Stimulated activated CD4-positive, alpha-beta T cell treated with anti-CD3 and anti-CD28 coated beads, Interleukin-1b, Interleukin-23, amount 100 ng/mL, for 1 hour (primary cell): ENCODE measurements at places on chromosomes 7 and 10.

- DNase-seq: peak; percentile 49
These were observed 1.5 kb downstream of the PVRIG start for GRCh38 chr7:100221231-100221718.

DNA sequence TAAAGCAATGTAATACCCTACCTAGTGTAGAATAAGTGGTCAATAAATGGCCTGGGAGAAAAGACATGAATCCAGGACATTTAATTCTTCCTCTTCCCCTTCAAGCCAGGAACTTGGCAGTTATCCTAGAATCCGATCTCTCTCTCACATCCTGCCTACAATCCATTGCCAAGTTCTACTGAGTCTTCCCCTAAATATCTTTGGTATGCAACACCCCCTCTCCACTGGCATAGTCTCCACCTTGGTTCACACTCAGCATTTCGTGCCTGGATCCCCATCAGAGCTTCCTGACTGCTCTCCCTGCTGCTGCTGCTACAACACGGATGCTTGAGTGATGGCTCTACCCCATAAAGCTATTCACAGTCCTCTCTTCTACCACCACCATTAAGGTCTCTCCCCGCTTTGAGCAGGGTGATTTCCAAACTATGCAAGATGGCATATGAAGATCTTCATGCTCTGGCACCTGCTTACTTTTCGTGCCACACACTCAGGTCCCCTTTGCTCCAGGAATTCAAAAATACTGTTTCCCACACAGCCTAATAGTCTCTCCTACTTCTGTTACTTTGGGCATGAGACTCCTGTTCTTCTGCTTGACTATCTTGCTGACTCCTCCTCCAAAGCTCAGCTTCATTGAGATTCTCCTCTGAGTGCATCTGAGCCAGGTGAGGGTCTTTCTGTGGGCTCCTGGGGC is 4.8 kb downstream of the ANK3 start:
- DNase-seq: no peak

GRCh38 chr10:129392855-129393254 is 74.2 kb upstream of the MGMT start:
- no peak for DNase-seq

GRCh38 chr7:64685741-64686140 is 19.8 kb downstream of the ZNF107 start:
- DNase-seq: no peak

DNA sequence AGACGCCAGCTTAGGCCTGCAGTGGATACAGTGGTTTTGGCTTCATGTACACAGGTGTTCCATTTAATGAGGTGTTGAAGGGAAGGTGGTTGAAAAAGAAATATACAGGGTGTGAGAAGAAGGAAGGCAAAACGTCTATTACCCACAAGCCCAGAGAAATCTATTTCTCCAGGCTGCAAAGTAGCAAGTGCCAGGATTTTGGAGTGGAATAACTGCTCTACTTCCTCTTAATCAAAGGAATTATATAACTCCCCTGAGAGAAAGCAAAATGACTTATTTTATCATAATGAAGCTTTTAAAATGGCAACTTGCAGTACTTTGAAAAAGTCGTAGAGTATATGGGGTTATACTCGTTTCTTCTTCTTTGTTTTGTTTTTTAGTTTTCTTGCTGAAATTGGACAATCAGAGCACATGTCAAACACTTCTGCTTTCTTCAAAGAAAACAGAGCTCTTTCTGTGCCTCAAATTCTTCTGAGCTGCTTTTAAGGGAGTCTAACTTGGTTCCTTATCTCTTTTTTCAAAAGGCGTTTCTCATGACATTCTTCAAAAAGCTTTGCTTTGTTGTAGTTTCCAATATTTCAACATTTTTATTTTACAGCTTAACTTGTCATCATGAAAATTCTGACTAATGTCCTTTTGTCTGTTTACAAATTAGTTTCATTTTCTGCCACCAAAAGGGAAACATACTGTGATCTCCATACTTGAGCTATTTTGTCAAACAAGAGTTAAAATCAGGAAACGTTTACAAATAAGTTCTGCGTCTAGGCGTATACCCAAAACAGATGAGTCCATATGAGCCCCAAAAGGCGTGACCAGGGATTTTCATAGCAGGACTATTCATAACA is 289.7 kb downstream of the FRMD4A start:
- no peak for DNase-seq

- DNase-seq: no peak
These were observed 18.9 kb downstream of the JMJD1C start for GRCh38 chr10:63446716-63447440.

DNA sequence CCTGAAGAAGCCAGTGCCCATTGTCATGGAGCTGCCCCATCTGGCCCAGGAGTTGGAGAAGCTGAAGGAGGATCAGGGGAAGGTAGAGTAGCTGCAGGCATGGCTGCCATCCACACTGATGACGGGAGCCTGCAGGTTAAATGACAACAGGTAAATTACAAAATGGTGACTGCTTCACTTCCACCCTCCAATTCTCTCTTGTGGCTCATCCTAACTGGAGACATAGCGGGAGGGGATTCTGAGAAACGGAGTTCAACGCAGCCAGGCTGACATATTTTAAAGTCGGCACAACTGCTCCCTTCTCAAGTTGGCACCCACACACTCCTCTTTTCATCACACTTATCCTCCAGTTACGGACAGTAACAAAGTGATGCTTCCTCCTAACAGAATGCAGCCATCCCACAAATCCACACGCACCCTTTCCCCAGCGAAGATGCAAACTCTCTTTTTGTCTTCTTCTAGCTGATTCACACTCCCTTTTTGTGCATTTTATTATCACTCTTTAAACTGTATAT is 103.0 kb downstream of the SLC37A3 start:
- no peak for DNase-seq

DNA sequence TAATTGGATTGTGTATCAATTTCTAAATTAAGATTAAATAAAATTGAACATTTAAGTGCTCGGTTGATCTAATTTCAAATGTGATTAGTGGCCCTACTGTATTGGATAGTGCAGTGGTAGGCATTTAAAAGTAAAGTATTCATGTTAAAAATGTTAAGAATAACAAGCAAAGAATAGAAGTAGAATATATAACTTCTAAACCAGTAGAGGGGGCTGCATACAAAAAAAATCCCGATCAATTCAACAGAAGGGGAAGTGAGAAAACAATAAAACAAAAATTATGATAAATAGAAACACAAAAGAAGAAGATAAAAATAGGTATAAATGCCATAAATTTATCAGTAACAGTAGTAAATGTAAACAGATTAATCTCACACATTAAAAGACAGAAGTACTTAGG is 24.9 kb upstream of the WDFY4 start:
- DNase-seq: no peak

GRCh38 chr10:118974951-118975350 is 54.6 kb upstream of the NANOS1 start:
- no peak for DNase-seq

DNA sequence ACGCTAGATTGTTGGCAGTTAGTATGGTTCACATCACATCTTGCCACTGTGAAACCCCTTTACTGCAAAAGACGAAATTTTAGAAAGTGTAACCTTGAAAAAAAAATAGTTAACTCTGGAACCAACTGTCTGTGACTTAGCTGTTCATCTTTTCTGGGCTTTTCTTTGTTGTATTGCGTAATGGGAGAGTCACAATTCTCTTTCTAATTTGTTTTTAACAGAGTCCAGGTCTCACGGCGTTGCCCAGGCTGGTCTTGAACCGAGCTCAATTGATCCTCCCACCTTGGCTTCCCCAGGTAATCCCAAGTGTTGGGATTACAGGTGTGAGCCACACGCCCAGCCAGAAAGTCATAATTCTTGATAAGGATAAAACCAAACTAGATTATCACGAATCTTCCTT is 14.5 kb downstream of the UBE3C start:
- DNase-seq: no peak

GRCh38 chr7:34133983-34134782 is 228.8 kb downstream of the BMPER start:
- DNase-seq: no peak

DNA sequence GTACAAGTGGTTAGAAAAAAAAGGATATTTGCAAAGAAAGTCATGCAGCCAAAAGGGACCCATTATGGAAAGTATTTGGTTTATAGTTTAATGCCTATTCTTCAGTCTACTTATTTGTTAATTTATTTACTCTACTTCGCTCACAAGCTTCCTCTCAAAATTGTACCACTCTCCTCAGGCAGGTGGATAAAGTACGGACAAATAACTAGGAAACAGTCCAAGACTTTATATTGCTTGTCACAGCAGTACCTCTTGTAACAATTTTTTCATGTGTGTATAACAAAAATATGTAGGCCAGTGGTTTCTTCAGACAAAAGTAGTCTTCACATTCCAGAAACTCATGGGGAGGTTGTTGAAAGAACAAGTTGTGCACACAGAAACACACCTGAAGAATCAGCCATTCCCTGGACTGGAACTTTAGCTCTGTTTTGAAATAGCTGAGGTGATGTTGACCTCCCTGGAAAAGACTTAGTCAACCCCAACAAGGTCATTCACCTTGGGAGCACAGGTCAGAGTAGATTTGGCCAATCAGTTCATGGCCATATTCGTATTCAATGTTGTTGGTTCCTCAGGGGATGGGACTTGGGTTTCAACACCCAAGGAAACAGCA is 73.4 kb downstream of the TES start:
- DNase-seq: no peak

GRCh38 chr10:123034332-123034731 is 25.5 kb downstream of the ACADSB start:
- DNase-seq: no peak

GRCh38 chr10:5860066-5860465 is 29.6 kb downstream of the ANKRD16 start:
- DNase-seq: no peak

GRCh38 chr7:125661-126060 is 66.7 kb upstream of the FAM20C start:
- DNase-seq: no peak

GRCh38 chr10:22710139-22710745 is 4.1 kb downstream of the PIP4K2A start:
- DNase-seq: no peak

DNA sequence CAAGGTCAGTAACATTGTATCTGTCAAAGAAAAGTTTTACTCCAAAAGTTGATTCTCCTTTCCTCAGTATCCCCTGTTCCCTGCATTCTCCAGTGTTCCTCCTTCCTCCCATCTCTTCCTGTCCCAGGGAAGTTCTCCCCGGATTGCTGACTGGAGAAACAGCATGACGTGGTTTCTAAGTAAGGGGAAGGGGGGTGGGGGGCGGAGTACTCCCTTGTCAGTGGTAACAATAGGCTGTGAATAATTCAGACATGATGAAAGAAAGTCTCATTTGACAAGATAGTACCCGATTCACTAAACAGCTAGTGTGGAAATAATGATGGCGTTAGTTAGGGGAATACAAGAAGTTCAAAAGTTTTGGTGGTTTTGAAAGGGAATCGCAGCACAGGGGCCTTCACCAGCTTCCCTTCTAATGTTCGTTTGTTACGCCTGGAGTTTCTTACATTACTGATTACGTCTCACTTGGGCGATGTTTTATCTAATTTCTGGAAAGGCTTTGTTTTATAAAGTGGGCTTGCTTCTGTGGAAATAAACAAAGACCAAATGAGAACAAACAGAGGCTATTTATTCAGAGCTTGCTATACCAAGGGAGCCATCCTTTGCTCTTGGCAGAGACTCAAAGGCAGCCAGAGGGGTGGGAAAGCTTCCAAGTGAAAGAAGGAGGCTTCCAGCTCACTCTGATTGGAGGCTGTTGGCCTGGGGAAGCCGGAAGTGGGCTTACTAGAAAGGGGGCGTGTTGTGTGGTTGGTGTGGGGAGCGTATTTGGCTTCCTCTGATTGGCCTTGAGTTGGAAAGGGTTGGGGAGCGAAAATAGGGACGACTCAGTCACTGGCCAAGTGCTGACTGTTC is 453.7 kb downstream of the SDK1 start:
- no peak for DNase-seq

GRCh38 chr10:47173929-47174442 is 126.0 kb upstream of the GDF10 start:
- no peak for DNase-seq

DNA sequence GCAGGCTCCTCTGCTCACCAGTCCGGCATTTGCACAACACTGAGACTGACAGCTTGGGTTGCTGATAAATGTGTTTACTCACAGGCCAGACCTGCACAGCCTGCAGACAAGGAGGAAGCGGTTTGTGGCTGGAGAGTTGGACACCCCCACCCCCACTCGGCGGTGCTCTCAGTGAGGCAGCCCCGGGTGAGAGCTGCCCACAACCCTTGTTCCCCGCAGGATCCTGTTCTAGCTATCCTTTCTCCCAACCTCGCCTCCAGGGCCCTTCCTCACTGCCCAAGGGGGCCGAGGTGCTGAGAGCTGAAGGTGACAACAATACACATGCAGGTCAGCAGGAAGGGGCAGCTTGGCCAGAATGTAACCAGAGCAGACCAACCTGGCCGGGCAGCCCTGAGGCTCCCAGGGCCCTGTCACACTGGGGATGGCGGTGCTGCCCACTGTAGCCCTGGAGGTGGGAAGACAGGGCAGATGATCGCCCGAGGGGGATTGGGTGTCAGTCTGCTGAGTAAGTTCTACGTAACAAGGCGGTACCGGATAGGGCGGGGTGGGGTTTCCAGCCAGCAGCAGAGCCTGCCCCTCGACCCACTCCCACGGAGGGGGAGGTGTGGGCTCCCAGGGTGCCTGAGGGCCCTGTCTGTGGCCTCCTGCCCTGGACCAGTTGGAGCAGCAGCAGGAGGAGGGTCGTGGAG is 2.1 kb upstream of the ADAM8 start:
- no peak for DNase-seq

GRCh38 chr10:103127241-103127640 is 65.8 kb downstream of the NT5C2 start:
- no peak for DNase-seq

- DNase-seq: no peak
These were observed 79.9 kb upstream of the AGR3 start for GRCh38 chr7:16961641-16962040.

DNA sequence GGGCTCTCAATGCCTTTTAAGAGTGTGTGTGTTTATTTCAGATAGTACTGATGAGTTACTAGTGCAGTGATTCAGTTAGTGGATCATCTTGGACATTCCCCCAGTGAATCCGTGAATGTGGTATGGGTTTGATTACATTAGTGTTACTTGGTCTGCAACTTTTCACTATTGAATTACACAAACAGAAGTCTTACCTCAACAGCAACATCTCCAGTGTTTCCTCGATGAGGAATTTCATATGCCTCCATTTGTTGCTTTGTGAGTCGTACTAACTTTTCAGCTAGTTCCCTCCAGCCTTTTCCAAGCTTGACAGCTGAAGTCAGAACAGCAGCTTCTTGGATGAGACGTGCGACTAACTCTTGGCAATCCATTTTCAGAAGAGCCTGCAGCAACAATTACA is 63.2 kb downstream of the MACC1 start:
- no peak for DNase-seq

DNA sequence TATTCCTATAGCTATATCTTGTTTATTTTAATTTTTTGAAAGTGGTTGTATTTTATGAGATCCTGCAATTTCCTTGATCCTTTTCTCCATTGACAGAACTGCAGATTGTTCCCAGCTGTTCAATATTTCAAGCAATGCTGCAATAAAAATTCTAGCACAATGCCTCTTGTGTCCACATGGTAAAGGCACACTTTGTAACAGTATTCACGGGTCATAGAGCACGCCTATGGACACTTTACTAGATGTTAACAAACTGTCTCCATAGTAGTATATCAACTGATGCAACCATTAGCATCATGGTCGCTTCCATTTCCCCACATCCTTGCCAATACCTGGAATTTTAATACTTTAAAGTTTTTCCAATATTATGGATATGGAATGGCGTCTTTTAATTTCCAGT is 123.9 kb upstream of the FZD8 start:
- DNase-seq: no peak
